ENCODE measurements at places on chromosomes 4 and X.

- DNase-seq = no peak
Observed at GRCh38 chr4:122863639-122864038, 37.0 kb downstream of the FGF2 start.

- DNase-seq = no peak
Observed at GRCh38 chr4:27016551-27016950, 155.9 kb downstream of the STIM2 start.

GRCh38 chr4:170705907-170706306, 616.2 kb upstream of the AADAT start:
- no peak for DNase-seq

- no peak for DNase-seq
Observed at GRCh38 chr4:87511500-87511899, 17.7 kb downstream of the SPARCL1 start.

- no peak for DNase-seq
Observed at GRCh38 chr4:24743927-24744326, 51.4 kb upstream of the SOD3 start.

DNA sequence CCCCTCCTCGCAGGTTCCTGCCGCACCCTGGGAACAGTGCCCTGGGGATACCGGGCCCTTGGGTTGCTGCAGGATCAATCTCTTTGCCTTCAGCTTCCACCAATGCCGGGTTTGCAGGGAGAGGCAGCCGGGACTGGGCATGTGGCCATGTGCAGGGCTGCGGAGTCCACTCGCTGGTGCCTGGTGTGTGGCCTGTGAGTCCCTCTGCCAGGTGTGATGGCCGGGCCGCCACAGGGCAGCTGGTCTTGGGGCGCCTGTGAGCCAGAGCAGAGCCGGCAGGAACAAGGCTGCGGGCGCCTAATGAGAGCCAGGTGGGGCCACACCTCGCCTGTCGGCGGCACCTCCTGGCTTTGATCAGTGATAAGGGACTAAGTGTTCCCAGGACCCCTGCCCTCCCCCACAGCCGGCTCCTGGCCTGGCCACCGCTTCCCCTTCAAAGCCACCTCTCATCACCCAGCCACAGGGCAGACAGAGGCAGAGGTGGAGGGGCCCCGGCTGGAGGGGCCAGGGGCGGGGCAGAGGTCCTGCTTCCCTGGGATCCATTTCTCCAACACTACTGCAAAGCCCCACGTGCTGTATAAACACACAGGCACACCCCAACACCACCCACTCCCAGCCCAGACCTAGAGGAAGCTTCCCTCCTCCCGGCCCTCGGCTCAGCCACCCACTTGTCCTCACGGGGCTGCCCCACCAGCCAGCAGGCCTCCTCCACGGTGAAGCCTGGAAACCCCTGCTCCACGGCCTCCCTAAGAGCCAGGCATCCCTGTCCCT, 132.7 kb downstream of the CPZ start:
- DNase-seq = no peak

DNA sequence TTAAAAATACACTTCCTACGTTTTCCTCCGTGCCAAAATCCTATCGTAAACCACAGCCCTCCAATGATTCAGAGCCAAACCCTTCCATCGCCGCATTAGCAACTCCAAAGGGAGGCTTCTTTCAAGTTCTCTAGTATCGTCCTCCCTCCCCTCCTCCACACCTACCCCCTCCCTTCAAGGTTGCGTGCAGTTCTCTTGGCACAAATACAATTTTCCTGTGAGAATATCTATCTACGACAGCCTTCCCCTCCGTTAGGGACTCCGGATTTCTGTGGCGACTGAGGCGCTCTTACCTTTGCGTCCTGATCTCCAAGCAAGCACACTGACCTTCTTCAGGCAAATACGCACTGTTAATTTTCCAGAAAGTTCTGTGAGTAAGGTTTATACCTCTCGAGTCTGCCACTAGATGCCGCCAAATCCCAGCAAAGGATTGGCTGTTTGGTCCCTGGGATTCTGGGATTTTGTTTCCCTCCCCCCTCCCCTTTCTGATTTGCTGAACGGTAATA, 1.2 kb upstream of the MORF4L2 start:
- DNase-seq = peak; percentile 43

DNA sequence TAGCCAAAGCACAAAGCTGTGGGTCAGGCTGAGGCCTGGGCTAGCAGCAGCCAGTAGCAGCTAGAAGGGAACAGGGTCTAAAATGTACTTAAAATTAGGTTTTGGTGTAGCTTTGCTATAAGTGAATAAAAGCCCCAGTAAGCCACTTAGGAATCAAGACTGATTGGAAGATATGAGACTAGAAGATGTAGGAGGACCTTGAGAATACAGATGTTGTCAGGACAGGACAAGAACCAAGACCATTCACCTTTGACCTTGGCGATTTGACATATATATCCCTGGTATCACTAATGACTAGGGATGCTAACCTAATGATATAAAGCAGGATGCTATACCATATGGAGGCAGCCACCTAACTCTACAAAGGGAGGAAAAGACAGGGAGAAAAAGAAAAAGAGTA, 238.1 kb downstream of the FBXO8 start:
- DNase-seq = no peak

DNA sequence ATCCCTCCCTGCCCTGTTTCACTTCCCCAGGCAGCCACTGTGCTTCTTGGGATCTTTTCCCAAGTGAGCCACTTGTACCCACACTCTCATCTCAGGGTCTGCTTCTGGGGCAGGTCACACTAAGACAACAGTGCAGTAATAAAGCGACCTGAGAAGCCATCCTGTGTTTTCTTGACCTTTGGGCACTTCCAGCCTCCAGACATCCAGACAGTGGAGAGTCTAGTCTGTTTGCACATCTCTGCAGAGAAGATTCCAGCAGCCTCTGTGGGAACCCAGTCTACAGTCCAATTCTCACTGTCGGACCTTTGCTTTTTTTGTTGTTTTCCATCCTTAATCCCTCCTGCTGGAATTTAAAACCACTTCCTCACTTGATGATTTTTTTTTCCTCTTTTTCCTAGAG, 50.3 kb upstream of the ATP6AP2 start:
- peak; percentile 15 for DNase-seq

DNA sequence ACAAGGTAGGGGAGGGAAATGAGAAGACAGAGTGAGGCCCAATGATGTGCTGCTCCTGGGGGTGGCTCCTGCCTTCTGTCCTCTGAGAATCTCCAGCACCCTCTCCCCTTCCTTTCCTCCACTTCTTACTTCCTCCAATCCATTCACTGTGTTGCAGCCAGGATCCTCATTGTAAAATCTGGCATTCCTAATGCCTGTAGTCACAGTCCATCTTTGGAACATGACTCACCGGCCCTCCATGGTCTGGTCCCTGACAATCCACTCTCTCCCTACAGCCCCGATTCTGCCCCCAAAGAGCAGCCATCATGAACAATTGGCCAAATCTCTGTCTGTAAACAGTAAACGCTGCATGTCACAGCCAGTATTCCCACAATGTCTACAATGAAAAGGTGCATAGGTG, 72.9 kb downstream of the CLNK start:
- DNase-seq = no peak

GRCh38 chr4:87632469-87632868, 17.6 kb upstream of the DMP1 start:
- no peak for DNase-seq

GRCh38 chr4:53931461-53931961, 132.9 kb downstream of the CHIC2 start:
- no peak for DNase-seq

DNA sequence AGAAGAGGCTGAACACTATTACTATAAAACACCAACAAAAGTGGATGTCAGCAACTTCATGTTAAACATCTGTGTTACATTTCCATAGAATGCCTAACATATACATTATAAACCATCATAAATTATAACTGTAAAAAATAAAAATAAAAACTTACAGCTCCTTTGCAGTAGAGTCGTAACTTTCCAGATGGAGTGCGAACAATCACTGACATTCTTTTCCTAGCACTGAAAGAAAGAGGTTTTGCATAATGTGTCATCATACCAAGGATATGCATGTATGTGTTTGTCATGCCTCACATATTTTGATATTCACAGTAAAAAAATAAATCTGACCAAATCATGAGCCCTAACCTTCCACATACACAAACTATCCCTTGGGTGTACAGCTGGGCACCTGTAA, 113.1 kb downstream of the ATP8A1 start:
- DNase-seq = no peak

DNA sequence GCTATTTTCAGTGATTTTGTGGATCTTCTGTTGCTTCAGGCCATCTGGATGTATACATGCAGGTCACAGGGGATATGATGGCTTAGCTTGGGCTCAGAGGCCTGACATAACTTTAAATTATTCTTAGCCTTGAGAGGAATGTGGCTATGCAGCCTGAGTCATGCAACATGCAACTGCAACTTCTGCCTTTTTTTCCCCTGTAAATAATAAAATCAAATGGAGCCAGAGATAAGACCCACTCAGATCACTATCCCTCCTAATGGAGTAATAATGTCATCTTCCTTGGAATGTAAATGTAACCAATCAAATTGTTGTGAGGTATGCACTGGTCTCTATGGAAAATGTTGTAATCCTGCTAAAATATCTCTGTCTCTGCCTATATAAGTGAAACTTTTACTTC, 54.9 kb downstream of the MAGEB17 start:
- DNase-seq = no peak

DNA sequence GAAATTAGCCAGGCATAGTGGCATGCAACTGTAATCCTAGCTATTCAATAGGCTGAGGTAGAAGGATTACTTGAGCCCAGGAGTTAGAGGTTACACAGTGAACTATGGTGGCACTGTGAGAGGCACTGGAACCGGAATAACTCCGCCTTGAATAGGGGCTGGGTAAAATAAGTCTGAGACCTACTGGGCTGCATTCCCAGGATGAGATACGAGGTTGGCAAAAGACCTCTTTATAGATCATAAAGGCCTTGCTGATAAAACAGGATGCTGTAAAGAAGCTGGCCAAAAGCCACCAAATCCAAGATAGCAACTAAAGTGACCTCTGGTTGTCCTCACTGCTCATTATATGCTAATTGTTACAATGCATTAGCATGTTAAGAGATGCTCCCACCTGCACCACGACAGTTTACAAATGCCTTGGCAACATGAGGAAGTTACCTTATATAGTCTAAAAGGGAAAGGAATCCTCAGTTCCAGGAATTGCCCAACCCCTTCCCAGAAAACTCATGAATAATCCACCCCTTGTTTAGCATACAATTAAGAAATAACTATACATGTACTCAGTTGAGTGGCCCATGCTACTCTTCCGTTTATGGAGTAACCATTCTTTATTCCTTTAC, 88.6 kb downstream of the CENPC start:
- DNase-seq = no peak

GRCh38 chr4:100361336-100361735, 156.5 kb downstream of the EMCN start:
- no peak for DNase-seq

GRCh38 chr4:52408471-52408870, 250.6 kb downstream of the USP46 start:
- no peak for DNase-seq

DNA sequence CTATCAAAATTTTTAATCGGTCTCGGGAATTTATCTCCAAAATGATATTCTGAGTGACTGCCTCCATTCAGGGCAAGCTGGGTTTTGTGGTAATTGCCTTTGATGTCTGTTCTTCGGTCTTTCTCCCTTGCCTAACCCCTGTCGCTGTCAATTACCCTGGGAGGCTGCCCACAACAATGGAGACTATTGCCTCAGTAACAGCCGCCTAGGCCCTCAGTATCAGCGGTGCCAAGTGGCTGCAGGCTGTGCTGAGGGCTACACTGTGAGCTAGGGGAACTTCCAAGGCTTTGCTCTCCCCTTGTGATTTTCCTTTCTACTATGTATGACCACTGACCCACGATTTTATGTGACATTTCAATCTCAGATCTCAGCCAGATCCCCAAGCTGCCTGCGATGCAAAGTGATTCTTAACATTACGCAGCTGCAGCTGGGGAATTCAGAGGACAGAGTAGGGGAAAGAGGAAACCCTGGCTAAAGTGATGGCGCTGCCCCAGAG, 36.3 kb upstream of the REST start:
- no peak for DNase-seq

DNA sequence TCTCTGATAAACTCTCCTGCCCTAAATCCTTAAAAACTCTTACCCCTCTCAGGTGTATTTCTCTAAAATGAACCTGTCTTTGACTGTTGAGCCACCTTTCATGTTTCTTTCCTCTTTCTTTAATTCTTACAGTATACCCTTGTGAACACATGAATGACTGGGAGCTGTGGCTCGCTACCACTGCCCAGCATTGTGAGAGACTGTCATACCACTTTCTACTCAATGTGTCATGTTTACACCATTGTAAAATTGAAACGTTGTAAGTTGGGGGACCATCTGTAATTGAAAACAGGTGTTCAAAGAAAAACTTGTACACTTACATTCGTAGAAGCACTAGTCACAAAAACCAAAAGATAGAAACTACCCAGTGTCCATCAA, 66.9 kb downstream of the ZNF182 start:
- DNase-seq = no peak

GRCh38 chr4:42607011-42607726, 49.7 kb downstream of the ATP8A1 start:
- DNase-seq = no peak

GRCh38 chr4:103720661-103721060, 876 bp upstream of the TACR3 start:
- DNase-seq = no peak

DNA sequence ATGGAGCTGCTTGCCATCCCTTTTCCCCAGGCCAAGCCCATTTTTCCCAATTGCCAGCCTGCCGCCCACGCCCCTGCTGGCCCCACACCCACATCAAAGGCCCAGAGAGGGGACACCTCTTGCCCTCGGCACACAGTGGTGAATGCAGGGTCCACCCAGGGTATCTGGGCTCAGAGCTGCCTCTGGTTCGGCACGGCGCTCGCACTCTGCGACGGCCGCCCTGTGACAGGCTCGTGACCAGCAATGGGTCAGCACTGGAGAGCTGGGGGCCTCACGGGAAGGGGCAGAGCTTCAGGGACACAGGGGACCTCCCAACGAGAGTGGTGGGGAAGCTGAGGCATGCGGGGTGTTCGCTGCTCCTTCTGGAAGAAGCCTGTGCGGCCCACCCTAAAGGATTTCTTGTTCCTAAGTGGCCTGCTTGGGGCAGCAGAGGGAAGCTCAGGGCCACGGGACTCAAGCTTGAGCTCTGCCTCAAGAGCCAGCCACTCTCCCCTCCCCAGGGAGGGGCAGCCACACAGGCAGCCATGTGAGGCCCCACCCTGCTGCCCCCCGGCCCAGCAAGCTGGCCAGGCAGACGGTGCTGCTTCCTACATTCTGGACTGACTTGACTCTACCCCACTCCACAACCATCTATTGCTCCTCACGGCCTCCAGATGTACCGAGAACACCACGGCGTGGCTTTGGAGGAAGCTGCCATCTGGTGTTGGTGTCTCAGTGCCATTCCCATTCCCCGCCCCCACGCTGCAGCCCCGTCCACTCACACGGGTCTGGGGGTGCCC, 73.7 kb downstream of the ABLIM2 start:
- DNase-seq = no peak

All from smooth muscle cell of the brain vasculature (primary cell).